Endodermal cell (in vitro differentiated cells): ENCODE measurements at places on chromosomes 5 and 9. TPM values are rescaled to one million over a fixed set of nuclear protein-coding genes. Genes with fewer than 3 reads are reported as not detected.
A peak's percentile ranks its signal among the peaks of the same experiment; 100 is the strongest.

DNA sequence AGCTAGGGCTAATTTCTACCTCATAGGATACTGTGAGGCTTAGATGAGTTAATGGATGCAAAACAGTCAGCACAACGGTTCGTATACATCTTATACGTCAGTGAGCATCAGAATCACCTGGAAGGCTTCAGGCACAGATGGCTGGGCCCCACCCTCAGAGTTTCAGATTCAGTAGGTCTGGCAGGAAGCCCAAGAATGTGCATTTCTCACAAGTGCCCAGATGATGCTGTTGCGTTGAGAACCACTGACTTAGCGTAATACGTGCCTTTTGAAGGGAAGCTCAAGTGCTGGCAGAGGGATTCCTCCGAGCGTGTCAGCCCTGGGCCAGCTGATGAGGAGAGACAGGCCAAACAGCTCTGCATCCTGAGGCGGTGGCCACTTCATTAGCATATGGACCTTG, 117.1 kb upstream of the WWC1 start:
- no peak for DNase-seq
- H3K27ac ChIP-seq = no peak overlapping the region
- H3K4me1 ChIP-seq = peaks cover 4% of the 10 kb centered on the region
- no peaks in the 10 kb centered on the region for H3K36me3 ChIP-seq
- no peak overlapping the region for H3K4me3 ChIP-seq

DNA sequence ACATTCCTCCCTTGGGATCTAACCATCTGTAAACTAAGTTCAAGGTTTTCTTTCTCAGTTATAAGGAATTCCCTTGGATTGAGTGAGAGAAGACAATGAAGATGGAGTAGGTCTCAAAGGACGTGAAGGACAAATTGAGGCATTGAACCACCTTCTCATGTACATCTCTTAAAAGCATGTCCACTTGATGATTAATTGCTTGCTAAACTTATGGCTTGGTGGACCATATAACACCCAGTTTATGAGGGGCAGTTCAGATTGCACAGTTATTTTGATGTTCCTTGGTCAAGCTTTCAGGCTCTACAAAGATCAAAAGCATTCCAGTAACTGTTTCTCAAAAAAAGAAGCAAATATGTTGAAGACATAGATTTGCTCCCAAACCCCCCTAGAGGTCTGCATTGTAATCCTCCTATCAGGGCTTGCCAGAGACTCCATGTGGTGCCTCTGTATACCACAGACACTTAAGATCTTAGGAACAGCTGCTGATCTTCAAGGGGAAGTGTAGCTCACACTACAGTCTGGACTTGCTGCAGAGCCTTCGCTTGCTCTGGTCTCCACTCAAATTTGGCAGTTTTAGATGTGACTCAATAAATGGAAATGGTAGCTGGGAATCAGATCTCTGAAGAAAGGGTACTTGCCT, 56.9 kb upstream of the ALDH1A1 start:
- H3K36me3 ChIP-seq = no peaks in the 10 kb centered on the region
- no peaks in the 10 kb centered on the region for H3K4me1 ChIP-seq
- DNase-seq = peak; percentile 54
- H3K27me3 ChIP-seq = peaks cover 4% of the 10 kb centered on the region
- H3K4me3 ChIP-seq = no peak overlapping the region

- H3K4me1 ChIP-seq = no peaks in the 10 kb centered on the region
- H3K27ac ChIP-seq = peak overlapping the region; percentile 38
- H3K27me3 ChIP-seq = no peaks in the 10 kb centered on the region
- no peak overlapping the region for H3K4me3 ChIP-seq
- DNase-seq = no peak
- H3K36me3 ChIP-seq = no peaks in the 10 kb centered on the region
Observed at GRCh38 chr5:177085985-177086653, 596 bp upstream of the FGFR4 start.

DNA sequence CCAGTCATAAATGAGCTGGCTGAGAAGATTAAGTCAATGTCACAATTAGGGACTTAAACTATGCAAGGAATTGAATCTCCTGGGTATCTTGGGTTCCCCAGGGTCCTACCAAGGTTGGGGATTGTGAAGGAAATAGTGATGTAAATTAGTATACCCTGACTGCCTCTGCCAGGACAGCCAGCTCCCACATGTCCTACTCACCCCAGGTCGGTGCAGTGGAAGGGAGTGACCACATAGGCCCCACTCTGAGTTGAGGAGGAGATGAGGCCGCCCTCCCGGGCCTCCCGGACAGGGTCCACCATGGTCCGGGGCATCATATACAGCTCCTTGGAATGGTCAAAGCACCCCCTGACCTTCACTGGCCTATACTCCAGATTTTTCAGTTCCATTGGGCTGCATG, 2.7 kb downstream of the SURF1 start:
- H3K36me3 ChIP-seq = peaks cover 49% of the 10 kb centered on the region
- H3K4me3 ChIP-seq = no peak overlapping the region
- no peak overlapping the region for H3K27ac ChIP-seq
- no peaks in the 10 kb centered on the region for H3K27me3 ChIP-seq
- no peaks in the 10 kb centered on the region for H3K4me1 ChIP-seq

DNA sequence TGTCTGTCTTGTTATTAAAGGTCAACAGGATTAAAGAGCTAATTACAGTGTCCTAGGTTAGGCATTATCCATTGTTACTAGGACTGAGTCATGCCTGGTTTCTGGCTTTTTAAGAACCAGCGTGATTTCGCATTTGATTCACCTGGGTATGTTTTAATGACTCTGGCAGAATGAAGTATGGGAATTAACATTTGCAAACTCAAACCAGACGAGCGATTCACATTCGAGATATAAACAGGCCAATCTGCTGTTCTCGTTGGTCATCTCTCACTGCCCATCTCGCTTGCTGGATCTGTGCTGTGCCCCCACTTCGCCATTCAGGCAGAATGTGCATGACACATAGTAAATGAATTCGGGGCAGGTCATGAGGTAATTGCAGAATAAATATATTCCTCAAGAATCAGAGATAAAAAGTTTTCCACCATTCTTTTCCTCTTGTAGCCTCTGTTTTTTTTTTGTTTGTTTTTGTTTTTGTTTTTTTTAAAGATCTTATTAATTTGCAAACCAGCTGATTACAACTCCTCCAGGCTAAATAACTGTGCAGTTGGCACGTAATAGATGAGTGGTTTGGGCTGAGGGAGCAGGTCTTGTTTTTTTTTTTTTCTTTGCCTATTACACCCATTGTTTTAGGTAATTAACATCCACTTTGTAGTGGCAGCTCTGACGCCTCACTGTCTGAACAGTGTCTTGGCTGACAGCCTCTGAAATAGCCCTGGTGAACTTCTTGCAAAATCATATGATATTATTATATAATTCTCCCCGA, 313.5 kb upstream of the MSX2 start:
- no peak overlapping the region for H3K4me3 ChIP-seq
- DNase-seq = no peak
- no peak overlapping the region for H3K27ac ChIP-seq
- H3K27me3 ChIP-seq = no peaks in the 10 kb centered on the region
- peaks cover 13% of the 10 kb centered on the region for H3K4me1 ChIP-seq
- no peaks in the 10 kb centered on the region for H3K36me3 ChIP-seq

ZNF484 gene
- total RNA-seq = 9.3 and 9.4 TPM in 2 replicates

CDH12 gene
- total RNA-seq = 1.1 to 1.9 TPM (median 1.2 TPM) in 3 replicates

BTNL9 gene
- not detected in 2 replicates for total RNA-seq

MRPL36 gene
- 49.7 and 52.3 TPM in 2 replicates for total RNA-seq

SPINK13 gene
- not detected in 3 replicates for total RNA-seq
